ENCODE measurements at places on chromosomes 4 and X.

DNA sequence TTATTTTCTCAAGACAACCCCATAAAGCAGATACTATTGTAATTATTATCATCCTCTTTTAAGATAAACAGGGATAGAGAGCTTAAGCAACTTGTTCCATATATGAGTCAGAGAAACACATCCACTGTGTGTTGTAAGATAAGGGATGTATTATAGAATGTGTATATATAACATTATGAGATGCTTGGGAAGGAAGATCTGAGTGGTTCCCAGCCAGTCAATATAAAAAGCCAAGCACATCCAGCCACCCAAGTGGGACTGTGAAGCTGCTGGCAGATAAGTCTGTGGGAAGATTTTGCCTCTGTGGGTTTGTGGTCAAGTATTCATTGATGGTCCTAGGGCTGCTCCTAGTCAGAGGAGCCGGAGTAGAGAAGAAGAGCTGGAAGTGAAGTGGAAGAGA, 16.5 kb upstream of the BMPR1B start:
- DNase-seq: no peak

DNA sequence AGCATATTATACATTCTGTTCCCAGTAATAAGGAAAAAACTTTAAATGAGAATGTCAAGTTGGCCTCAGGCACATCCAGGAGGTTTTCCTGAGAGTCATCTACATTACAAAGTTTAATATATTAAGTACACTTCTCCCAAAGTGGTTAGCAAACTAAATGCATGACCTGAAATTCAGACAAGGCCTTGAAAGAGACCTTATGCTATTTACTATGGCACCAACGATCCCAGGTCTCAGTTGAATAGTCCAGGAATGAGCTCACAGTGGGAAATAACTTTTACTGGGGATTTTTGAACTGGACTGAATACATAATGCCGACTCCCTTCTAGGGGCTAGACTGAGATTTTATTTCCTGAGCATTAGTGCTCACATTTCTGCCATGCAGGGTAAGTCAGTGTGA, 1577.5 kb upstream of the PCDH7 start:
- no peak for DNase-seq

DNA sequence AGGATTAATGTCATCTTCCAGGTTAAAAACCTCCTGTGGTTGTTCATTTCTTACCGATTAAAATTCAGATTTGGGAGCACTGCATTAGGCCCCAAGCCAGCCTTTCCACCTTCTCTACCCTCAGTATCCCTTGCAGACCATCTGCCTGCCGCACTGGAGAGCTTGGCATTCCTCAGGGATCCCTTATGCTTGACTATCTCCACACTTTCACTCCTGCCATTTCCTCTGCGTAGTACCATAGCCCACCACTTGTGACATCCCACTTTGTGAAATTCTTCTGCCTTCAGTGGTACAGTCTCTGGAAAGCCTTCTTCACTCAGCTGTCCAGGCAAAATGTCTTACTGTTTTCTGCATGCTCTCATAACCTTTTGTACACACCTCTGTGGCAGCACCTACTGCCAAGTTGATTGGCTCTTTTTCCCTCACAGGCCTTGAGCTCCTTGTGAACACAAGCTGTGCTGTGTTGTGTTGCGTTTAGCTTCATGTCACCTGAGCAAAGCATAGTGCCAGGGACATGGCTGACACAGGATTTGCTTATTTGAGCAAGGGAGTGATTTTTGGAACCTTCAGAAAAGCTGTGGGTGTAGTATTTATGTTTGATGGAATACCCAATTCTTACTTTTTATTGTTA, 156.4 kb downstream of the ARX start:
- no peak for DNase-seq

- DNase-seq: no peak
These were observed 168.5 kb upstream of the MXRA5 start for GRCh38 chrX:3514996-3515395.

GRCh38 chrX:104104676-104105075, 7.6 kb upstream of the ZCCHC18 start:
- DNase-seq: no peak

DNA sequence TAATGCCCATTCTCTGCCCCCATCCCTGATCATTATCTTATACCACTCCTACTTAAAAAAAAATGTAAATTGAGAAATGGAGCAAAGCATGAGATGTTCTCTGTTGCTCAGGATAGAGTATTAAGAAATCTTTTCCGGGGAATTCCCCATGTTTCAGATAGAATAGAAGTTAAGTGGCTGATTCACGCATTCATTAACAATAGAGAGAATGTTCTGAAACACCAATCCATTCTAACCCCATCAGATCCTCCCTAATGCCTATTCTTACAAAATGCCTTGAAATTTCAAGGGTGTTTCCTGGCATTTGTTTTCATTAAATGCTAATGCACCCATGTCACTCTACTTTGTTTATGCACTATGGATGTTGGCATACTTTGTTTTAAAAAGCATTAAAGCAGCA, 101.1 kb downstream of the AREG start:
- no peak for DNase-seq

DNA sequence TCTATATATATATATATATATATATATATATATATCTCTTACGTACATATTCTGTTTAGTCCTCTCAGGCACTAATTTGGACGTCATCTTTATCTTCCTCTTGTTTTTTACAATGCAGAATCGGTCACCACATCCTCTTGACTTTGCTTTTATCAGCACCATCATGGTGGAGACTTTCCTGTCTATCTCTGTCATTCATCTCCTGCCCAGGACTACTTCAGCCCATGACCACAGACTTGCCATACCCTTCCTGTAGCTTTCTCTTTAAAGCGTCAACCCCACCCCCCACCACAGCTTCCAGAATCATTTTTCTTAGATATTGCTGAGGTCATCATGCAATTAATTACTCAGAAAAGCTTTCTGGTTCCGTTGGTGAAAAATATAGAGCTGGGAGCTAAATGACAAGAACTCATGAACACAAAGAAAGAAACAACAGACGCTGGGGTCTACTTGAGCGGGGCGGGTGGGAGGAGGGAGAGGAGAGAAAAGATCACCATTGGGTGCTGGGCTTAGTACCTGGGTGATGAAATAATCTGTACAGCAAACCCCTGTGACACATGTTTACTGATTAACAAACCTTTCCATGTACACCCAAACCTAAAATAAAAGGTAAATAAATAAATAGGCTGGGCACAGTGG, 30.5 kb upstream of the PRKX start:
- peak; percentile 56 for DNase-seq

DNA sequence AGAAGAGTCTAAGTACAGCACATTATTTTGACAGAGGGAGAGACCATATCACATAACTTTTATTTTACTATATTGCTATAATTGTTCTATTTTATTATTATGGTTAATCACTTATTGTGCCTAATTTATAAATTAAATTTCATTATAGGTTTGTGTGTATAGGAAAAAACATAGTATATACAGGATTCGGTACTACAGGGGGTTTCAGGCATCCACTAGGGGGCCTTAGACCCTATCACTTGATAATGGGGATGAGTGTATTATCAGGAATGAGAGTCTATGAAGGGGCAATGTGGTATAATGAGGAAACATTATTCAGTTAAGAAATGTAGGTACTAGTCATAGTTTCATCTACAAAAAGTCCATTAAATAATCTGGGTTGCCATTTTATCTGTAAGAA, 833.1 kb downstream of the C4orf33 start:
- no peak for DNase-seq

- no peak for DNase-seq
These were observed 199.3 kb upstream of the ADAMTS3 start for GRCh38 chr4:72768364-72768763.

GRCh38 chr4:67714248-67714583, 13.3 kb upstream of the UBA6 start:
- DNase-seq: no peak

DNA sequence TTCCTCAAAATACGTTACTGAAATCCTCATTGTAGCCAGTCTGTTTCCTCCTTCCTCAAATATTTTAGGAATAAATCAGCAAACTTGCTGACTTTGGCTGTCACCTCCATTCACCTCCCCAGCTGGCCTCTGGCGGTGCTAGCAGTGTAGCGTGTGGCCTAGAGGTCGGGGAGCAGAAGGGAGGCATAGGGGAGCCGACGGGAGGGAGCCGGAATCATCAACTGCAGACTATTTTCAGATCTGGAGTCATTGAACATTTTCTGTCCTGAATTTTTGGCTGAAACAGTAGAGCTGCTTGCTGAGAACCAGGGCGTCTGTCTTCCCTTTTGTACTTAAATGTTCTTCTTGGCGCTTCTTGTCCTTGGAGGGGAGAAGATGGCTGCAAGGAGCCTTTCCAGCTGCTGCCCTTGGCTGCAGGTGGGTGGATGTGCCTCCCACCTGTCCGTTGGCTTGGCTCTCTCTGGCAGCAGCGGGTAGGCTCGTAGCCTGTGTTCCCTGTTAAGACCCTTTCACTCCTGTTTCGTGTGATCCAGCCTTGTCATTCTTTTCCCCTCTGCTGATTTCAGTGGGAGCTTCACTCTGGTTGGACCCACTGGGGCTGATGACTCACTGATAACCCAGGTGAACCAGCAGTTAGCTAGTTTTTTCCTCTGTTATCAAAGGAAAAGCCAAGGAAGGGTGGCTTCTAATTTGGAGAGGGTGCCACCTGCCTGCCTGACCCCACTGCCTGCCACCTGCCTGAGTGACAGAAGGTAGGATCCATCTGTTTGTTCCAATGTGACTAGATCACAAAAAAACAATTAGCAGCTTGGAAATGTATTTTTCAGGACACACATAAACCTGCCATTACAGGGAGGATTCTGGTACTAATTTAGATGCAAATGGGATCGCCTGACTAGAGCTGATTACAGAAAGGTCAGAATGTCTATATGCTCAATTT, 135.9 kb downstream of the GATB start:
- no peak for DNase-seq

GRCh38 chr4:128940971-128941370, 131.5 kb downstream of the JADE1 start:
- DNase-seq: no peak

- no peak for DNase-seq
These were observed 19.0 kb downstream of the THOC2 start for GRCh38 chrX:123713841-123714240.

GRCh38 chr4:3611778-3612177, 79.6 kb upstream of the LRPAP1 start:
- no peak for DNase-seq

DNA sequence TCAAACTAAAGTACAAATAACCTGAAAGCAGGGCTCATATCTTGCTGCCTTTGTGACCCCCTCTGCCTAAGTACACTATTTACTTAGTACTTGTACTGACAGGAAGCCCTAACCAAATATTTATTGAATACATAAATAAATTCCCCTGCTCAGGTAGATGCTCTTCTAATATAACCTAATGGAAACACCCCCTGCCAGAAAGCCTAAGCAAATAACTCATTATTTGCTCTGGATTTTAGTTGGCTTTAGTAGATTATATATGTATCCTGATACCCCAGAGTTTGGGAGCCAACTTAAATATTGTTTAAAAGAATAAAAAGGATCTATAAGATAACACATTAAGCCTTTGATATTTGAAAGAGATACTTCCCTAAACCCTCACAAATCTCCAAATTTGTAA, 318.2 kb downstream of the PPP1R2C start:
- DNase-seq: no peak

- no peak for DNase-seq
These were observed 318.7 kb downstream of the CAMK2D start for GRCh38 chr4:113442826-113443225.

GRCh38 chr4:176789955-176790354, 2.8 kb downstream of the VEGFC start:
- DNase-seq: no peak

- DNase-seq: no peak
These were observed 11.6 kb downstream of the SORBS2 start for GRCh38 chr4:185800266-185800945.

- DNase-seq: no peak
These were observed 1806.8 kb upstream of the TENM3 start for GRCh38 chr4:180436361-180436760.

GRCh38 chr4:182427554-182427953, 184.4 kb downstream of the TENM3 start:
- no peak for DNase-seq

DNA sequence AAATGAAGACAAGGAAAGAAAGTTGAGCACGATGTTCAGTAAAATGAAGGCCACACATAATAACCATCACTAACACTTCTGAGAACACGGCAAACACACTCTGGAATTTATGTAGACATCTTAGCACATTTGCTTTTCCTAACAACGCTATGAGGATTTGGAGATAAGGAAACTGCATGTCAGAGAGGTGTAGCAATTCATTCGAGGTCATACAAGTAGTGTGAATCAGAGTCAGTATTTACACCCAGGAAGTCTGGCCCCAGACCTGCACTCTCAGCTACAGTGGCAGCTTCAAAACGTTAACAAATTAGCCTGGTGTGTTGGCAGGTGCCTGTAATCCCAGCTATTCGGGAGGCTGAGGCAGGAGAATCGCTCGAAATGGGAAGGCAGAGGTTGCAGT, 253.4 kb downstream of the PDGFC start:
- DNase-seq: no peak

DNA sequence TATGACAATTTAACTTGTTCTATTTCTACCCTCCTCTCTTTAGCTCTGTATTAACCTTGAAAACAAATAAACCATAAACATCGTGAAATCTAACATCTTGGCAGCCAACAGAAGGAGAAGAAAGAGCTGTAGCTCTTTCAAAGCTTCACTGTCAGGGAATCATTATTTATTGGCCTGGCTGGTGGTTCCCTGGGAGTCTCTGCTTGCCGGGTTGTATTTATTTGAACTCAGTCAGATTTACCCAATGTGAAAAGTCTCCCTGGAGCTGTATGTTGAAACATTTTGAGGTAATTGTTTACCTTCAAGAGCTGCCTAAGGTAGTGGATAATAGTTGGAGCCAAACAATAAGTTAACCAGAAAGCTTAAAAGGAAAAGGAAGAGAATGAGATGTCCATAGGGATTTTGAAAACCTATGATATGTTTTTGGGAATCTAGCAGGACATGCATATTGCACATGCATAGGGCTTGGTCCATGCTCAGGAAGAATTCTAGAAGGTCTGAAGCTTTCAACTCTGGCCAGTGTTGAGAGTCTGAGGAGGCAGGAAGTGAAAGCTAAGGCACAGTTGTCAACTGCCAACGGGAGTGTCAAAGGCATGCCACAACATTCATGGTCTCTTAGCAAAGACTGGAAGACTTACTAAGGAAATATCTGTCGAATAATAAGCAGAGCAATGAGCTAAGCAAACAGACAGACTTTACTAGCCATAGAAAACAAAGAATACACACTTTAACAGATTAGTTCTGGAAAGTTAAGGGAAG, 621.6 kb downstream of the PCDH7 start:
- DNase-seq: no peak

GRCh38 chrX:134886002-134886596, 104.7 kb upstream of the SMIM10 start:
- no peak for DNase-seq

DNA sequence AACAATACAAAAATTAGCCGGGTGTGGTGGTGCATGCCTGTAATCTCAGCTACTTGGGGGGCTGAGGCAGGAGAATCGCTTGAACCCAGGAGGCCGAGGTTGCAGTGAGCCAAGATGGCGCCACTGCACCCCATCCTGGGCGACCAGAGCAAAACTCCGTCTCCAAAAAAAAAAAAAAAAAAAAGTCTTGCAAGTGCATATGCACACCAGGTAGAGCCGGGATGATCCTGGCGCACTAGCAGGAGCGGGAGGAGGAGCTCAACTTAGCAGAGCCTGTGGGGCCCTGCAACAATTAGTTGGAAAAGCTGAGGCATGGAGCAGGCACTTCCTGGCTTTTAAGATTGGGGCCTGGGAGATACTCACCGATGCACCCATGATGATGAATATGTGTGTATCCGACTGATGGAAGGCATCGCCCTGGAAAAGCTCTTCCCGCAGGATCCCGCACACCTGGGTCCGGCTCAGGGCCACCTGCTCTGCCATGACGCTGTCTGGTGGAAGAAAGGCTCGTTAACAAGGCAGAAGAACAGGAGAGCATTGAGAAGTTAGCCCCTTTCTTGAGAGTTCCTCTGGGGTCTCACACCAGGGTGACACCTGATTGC, 872 bp downstream of the G6PD start:
- DNase-seq: no peak

Measured in effector CD4-positive, alpha-beta T cell (primary cell).